ENCODE measurements at places on chromosomes 4 and X.

- DNase-seq = no peak
Measured at GRCh38 chr4:35695003-35695402, 549.3 kb downstream of the ARAP2 start.

- DNase-seq = no peak
Measured at GRCh38 chr4:3438847-3439180, 3.0 kb upstream of the HGFAC start.

- DNase-seq = no peak
Measured at GRCh38 chrX:153885968-153886903, at the start of gene L1CAM. L1CAM (minus strand) TSS chrX:153886173; CDS start chrX:153875836, 10,337 bp downstream.

- DNase-seq = no peak
Measured at GRCh38 chr4:155787113-155787710, 28.4 kb downstream of the GUCY1B1 start.

DNA sequence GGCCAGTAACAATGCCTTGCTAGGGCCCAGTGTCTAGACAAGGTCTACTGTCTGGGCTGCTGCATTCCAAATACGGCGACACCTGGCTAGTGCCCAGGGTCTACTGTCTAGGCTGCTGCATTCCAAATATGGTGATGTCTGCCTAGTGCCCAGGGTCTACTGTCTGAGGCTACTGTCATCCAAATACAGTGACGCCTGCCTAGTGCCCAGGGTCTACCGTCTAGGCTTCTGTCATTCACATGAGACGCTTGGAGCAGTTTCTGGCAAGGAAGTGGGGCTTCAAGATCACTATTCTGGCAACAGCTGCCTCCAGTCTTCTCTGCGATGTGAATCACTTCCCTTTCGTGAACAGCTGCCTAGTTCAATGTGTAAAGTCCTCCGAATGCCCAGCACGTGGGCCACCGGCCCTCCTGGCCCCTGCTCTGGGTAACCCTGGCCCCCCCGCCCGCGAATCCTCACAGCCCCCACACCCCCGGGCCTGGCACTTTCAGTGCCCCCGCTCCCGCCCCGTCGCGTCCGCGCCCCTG lies 12.7 kb downstream of the ACOX3 start:
- DNase-seq = no peak

DNA sequence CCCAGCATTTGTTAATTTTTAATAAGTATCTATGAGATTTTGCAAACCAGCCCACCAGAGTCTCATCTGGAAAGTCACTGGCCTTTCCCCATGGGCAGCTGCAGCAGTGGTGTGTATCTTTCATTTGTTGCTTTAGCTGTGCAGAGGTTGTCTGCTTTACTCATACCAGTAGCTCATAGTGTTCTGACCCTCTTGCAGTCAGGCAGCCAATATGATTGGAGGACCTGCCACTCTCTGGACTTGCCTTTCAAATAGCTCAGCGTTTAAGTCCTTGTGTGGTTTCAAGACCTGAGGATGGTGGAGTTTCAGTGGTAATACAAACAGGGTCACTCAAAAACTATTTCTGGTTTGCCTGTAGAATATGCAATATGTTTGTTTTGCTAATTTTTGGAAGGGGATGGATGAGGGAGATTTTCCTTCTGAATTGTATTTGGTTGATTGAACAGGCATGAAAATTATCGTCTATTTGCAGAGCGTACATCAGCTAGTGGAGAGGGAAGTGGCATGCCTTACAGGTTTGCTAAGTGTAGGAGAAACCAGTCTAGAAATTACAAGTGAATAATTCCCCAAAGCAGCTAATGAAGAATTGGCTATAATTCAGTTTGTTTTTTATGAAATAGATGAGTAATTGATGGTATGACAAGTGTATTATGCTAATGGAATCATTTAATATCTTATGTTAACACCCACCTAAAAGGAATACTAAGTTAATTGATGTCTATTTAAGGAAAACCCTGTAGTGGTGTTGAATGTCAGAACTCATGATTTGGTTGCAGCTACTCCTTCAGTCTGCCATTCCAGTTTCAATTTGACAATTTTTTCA lies 8.9 kb downstream of the POLA1 start:
- DNase-seq = no peak

DNA sequence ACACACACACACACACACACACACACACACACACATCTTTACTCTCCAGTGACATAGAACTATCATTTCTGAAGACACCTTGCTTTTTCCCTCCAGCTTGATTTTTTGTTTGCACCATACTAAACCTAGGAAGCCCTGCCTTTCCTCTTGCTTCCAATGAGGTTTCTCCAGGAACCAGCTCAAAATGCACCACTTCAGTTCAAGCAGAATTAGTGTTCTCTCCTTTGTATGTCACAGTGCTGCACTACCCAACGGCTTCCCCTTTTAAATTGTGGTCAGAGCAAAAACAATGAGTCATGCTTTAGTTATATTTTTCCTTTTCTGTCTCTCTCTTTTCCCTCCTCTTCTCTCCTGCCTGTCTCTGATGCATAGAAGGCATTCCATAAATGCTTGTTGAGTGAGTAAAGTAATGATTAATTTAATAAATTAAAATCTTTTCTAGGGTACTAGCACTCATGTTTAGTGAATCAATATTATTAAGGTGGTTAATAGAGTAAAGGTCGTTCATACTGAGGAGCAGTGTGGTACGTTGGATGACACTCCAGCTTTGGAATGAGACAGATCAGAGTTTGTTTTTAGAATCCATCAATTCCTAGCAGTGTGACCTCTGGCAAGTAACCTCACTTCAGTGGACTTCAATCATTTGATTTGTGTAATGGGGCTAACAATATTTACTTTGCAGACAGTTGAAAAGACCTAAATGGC lies 5.9 kb downstream of the RTL3 start:
- no peak for DNase-seq

GRCh38 chr4:53905941-53906377 lies 158.4 kb downstream of the CHIC2 start:
- DNase-seq = no peak

GRCh38 chr4:161828061-161828460 lies 335.7 kb downstream of the FSTL5 start:
- no peak for DNase-seq

- no peak for DNase-seq
Measured at GRCh38 chr4:169151671-169152070, 119.1 kb downstream of the SH3RF1 start.

DNA sequence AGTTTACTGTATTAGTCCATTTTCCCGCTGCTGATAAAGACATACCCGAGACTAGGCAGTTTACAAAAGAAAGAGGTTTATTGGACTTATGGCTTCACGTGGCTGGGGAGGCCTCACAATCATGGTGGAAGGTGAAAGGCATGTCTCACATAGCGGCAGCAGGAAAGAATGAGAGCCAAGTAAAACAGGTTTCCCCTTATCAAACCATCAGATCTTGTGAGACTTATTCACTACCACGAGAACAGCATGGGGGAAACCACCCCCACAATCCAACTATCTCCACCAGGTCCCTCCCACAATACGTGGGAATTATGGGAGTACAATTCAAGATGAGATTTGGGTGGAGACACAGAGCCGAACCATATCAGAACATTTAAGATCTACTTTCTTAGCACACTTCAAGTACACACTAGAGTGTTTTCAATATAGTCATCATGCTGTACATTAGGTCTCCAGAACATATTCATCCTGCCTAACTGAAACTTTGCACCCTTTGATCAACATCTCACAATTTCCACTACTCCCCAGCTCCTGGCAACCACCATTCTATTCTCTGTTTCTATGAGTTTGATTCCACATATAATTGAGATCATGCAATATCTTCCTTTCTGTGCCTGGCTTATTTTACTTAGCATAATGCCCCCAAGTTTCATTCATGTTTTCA lies 341.0 kb downstream of the ARHGAP24 start:
- DNase-seq = no peak

DNA sequence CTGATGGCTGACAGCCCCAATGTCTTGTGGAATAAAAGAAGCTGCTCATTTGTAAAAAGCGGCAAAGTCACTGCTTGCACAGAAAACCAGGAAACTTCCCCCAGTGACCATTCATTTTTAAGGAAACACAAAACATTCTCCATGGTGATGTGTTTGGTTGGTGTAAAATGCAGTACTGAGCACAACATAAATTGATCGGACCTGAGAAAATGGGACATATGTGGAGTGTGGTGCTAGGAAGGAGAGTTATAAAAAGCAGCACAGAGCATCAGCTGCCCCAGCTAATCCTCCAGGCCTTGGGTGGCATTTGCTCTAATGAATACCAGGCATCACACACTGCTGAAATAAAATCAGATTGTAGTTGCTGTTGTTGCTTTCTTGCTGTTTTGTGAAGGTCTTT lies 55.2 kb downstream of the GLRA2 start:
- no peak for DNase-seq

GRCh38 chr4:10727140-10727880 lies 42.7 kb upstream of the CLNK start:
- DNase-seq = no peak

- DNase-seq = no peak
Measured at GRCh38 chr4:62377700-62378099, 1177.6 kb downstream of the ADGRL3 start.

DNA sequence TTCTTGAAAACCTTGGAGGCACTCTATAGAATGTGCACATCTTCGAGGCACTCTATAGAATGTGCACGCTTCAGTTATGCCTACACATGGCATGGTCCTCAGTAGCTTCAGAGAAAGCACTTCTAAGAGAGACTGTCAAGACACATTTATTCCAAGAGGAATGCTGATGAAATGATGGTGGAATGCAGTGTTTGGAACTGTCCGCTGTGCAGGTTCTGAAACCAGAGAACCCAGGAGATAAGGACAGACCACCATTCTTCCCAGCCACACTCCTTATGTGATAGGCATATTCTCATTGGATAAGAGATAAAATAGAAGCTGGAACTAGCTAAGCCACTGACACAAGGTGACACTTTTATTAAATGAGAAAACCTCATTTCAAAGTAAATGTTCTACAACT lies 263.3 kb downstream of the NLGN4X start:
- no peak for DNase-seq

DNA sequence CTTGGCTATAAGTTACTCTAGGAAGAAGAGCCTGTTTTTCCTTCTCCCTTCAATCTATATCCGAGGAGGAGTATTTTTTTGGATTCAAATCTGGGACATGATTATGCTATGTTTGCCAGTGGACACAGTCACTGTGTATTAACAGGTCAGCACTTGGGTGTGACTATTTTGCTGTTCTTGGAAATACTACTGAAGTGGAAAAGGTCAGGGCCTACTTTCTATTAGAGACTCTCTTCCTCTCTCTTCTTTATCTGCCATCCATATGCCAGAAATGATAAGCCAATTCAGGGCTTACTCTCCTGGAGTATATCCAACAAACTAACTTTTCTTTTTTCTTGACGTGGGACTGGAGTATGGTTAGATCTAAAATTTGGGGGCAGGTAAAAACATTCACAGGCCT lies 40.5 kb downstream of the MID1IP1 start:
- no peak for DNase-seq

GRCh38 chrX:49627086-49627777 lies 28.4 kb downstream of the GAGE1 start:
- DNase-seq = no peak

GRCh38 chr4:3791910-3792542 lies 25.8 kb downstream of the ADRA2C start:
- DNase-seq = no peak

- DNase-seq = no peak
Measured at GRCh38 chr4:25844961-25845712, 17.7 kb downstream of the SEL1L3 start.

DNA sequence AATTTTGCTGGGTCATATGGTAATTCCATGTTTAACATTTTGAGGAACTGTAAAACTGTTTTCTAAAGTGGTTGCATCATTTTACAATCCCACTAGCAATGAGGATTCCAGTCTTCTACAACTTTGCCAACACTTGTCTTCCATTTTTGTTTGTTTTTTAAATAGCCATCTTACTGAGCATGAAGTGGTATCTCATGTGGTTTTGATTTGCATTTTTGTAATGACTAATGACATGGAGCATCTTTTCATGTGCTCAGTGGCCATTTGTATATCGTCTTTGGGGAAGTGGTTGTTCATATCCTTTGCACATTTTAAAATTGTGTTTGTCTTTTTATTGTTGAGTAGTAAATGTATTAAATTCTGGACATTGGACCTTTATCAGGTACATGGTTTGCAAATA lies 94.7 kb downstream of the TMEM131L start:
- DNase-seq = no peak

DNA sequence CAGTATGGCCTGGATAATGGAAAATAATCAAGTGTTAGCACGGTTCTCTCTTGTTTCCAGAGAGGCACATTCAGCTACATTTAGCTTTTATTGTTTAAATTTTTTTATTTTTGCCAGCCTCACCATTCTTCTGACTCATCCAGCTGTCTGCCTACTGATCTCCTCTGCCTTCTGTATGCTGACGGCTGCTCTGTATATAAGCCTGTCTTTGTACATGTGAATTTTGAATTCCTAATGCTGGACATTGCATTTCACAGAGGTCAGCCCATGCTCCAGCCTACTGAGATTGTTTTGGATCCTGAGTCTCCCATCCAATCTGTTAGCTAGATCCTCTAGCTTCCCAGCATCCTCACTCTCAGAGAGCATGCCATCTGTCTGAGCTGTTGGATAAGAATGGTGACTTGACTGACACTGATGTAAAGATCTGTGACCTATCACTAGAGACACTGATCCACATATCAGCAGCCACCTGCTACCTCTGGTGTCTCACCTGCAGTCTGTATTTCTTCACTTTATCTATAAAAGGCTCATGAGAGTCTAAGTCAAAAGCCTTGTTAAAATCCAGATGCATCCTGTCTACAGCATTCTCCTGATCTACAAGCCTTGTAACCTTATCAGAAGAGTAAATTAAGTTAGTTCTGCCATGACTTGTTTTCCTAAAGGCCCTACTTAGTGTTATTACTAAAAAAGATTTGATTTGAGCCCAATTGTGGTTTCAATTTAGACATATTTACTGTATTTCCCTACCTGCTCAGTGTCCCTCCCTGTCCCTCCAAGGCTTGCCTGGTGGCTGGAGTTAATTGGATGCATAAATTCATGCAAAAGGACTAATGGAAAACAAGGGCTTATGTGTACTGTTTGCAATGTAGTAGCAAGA lies 25.6 kb upstream of the ARHGAP36 start:
- no peak for DNase-seq

- no peak for DNase-seq
Measured at GRCh38 chrX:99137488-99137887, 1272.6 kb downstream of the PCDH19 start.

- DNase-seq = no peak
Measured at GRCh38 chr4:128385683-128386304, 98.2 kb upstream of the PGRMC2 start.

GRCh38 chr4:73311428-73311827 lies 52.8 kb upstream of the ANKRD17 start:
- DNase-seq = no peak

DNA sequence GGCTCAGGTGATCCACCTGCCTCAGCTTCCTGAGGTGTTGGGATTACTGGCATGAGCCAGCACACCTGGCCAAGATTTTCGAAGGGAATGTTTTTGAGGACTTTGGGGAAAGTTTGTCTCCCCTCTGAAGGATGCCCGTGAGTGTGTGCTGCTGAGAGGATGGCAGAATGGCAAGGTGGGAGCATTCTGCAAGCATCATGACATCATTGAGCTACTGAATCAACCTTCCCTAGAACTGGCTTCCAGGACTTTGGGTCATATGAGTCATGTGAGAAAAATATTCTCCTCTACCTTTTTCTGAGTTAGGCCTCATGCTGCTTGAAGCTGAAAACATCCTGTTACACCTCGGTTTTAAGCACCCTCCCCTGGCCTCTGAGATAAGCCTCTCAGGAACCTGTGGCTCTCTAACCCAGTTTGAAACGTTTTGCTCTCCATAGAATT lies 31.0 kb downstream of the TMEM131L start:
- no peak for DNase-seq
